ENCODE measurements at places on chromosomes 3 and 15. TPM values are rescaled to one million over a fixed set of nuclear protein-coding genes. Genes with fewer than 3 reads are reported as not detected.

GRCh38 chr15:43105077-43105736 is 631 bp downstream of the UBR1 start:
- peaks cover 2% of the 10 kb centered on the region for H3K36me3 ChIP-seq
- DNase-seq = no peak
- no peaks in the 10 kb centered on the region for H3K27me3 ChIP-seq

DNA sequence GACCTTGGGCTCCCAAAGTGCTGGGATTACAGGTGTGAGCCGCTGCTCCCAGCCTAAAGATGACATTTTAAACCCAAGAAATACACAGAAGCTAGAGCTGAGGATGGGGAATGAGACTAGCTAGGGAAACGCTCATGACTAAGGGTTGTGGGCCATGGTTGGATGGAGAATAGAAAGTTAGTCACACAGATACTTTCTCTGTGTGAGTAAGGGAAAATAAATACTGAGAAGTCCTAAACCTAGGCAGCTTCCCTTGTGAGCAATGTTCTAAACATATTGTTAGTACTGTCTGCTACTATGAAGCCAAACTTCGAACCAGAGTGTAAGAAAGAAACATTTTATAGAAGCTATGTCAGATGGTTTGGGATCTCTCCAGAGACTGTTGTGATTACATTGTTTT is 304.8 kb upstream of the STAC start:
- no peak overlapping the region for H3K27ac ChIP-seq
- no peak overlapping the region for H3K4me3 ChIP-seq
- peak; percentile 29 for DNase-seq
- no peaks in the 10 kb centered on the region for H3K4me1 ChIP-seq

DNA sequence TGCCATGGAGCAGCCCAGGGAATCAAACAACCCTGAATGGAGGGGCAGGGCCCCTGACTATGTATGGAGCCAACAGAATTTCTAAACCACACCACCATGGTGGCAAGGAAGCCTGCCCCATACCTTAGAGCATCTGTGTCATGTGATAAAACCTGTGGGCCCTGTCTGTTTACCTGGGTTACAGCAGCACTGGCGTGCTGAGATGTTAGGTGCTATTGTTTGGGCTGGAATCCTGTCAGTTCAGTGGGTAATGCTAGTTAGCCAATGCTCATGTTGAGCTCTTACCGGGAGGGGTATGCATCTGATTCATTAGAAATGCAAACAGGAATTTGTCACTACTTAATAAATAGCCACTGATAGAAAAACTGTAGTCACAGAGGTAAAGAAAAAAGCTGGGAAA is 63.5 kb upstream of the ETV5 start:
- H3K27me3 ChIP-seq = no peaks in the 10 kb centered on the region
- no peak overlapping the region for H3K27ac ChIP-seq
- no peaks in the 10 kb centered on the region for H3K36me3 ChIP-seq

GRCh38 chr3:63980830-63981498 is 42.3 kb downstream of the PSMD6 start:
- no peaks in the 10 kb centered on the region for H3K27me3 ChIP-seq
- H3K4me1 ChIP-seq = peaks cover 11% of the 10 kb centered on the region
- H3K27ac ChIP-seq = no peak overlapping the region
- H3K36me3 ChIP-seq = peaks cover 19% of the 10 kb centered on the region
- no peak for DNase-seq
- no peak overlapping the region for H3K4me3 ChIP-seq

- H3K27ac ChIP-seq = no peak overlapping the region
- no peaks in the 10 kb centered on the region for H3K36me3 ChIP-seq
- H3K4me1 ChIP-seq = no peaks in the 10 kb centered on the region
- DNase-seq = peak; percentile 23
Observed at GRCh38 chr3:152937234-152937633, 102.3 kb downstream of the P2RY1 start.

The CADPS gene
- 33.1 TPM for total RNA-seq

DNA sequence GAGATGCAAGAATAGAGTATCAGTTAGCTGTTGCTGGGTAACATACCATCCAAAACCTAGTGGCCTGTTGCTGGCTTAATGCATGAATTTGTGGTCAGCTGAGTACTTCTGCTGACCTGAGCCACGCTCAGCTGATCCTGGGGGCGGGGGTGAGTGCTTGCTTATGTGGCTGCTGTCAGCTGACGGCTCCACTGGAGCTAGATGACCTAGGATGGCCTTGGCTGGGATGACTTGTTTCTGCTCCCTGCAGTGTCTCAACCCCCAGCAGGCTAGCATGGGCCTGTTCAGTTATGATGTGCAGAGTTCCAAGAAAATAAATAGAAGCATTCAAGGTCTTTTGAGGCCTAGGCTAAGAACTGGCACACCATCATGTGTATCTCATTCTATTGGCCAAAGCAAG is 63.9 kb downstream of the FBLN2 start:
- H3K27ac ChIP-seq = no peak overlapping the region
- no peak for DNase-seq
- no peaks in the 10 kb centered on the region for H3K27me3 ChIP-seq
- no peaks in the 10 kb centered on the region for H3K36me3 ChIP-seq
- no peak overlapping the region for H3K4me3 ChIP-seq
- H3K4me1 ChIP-seq = no peaks in the 10 kb centered on the region

- no peak overlapping the region for H3K27ac ChIP-seq
- no peak for DNase-seq
- no peaks in the 10 kb centered on the region for H3K36me3 ChIP-seq
- no peaks in the 10 kb centered on the region for H3K4me1 ChIP-seq
- H3K27me3 ChIP-seq = no peaks in the 10 kb centered on the region
- no peak overlapping the region for H3K4me3 ChIP-seq
Observed at GRCh38 chr3:96370637-96371036, 443.8 kb upstream of the EPHA6 start.

The CPLX3 gene
- not detected for total RNA-seq

GRCh38 chr15:99589801-99590200 is 24.0 kb downstream of the MEF2A start:
- no peak overlapping the region for H3K4me3 ChIP-seq
- no peak for DNase-seq
- H3K4me1 ChIP-seq = no peaks in the 10 kb centered on the region
- no peaks in the 10 kb centered on the region for H3K27me3 ChIP-seq
- no peaks in the 10 kb centered on the region for H3K36me3 ChIP-seq

The GATA2 gene
- 0.83 TPM for total RNA-seq

DNA sequence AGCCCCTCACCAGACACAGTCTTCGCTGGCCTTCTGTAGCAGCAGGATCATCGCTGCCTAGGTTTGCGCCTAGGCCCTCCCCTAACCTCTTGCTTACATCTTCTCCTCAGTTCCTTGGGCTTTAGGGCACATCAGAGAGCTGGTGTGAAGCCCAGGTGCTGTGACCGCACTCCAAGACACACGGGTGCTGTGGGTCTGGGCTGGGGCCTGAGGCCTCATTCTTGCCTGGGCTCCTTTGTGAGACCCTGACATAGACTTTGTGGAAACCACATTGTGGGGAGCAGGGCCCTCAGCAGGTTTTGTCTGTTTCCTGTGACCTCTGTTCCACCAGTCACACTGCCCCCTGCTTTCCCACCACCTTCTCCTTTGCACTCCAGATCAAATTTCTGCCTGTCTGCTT is 8.0 kb downstream of the AMIGO3 start:
- peaks cover 4% of the 10 kb centered on the region for H3K36me3 ChIP-seq
- no peak overlapping the region for H3K27ac ChIP-seq
- no peak overlapping the region for H3K4me3 ChIP-seq
- no peaks in the 10 kb centered on the region for H3K27me3 ChIP-seq

The PLSCR5 gene
- not detected for total RNA-seq

- no peaks in the 10 kb centered on the region for H3K4me1 ChIP-seq
- H3K4me3 ChIP-seq = no peak overlapping the region
- no peak for DNase-seq
- no peak overlapping the region for H3K27ac ChIP-seq
Observed at GRCh38 chr3:144073698-144074097, 102.1 kb downstream of the DIPK2A start.

The SLC27A2 gene
- total RNA-seq = 0.66 TPM

- DNase-seq = peak; percentile 96
- no peak overlapping the region for H3K4me3 ChIP-seq
- H3K4me1 ChIP-seq = peaks cover 2% of the 10 kb centered on the region
Observed at GRCh38 chr3:47989981-47990440, 26.2 kb downstream of the MAP4 start.

The GABRA5 gene
- total RNA-seq = not detected

- no peak overlapping the region for H3K4me3 ChIP-seq
- no peaks in the 10 kb centered on the region for H3K36me3 ChIP-seq
- no peaks in the 10 kb centered on the region for H3K4me1 ChIP-seq
- no peaks in the 10 kb centered on the region for H3K27me3 ChIP-seq
- no peak overlapping the region for H3K27ac ChIP-seq
- DNase-seq = no peak
Observed at GRCh38 chr3:88996691-88997090, 110.7 kb upstream of the EPHA3 start.

GRCh38 chr15:55774113-55774970 is 31.4 kb upstream of the PRTG start:
- no peaks in the 10 kb centered on the region for H3K36me3 ChIP-seq
- H3K27ac ChIP-seq = no peak overlapping the region
- no peaks in the 10 kb centered on the region for H3K4me1 ChIP-seq
- no peak overlapping the region for H3K4me3 ChIP-seq
- DNase-seq = peak; percentile 27
- peaks cover 4% of the 10 kb centered on the region for H3K27me3 ChIP-seq

GRCh38 chr15:47351501-47351900 is 365.8 kb upstream of the SEMA6D start:
- no peak for DNase-seq
- no peaks in the 10 kb centered on the region for H3K36me3 ChIP-seq
- H3K4me3 ChIP-seq = no peak overlapping the region
- H3K27ac ChIP-seq = no peak overlapping the region
- H3K4me1 ChIP-seq = no peaks in the 10 kb centered on the region

GRCh38 chr15:32643907-32644445 is 2.5 kb downstream of the SCG5 start:
- H3K4me1 ChIP-seq = no peaks in the 10 kb centered on the region
- peaks cover 2% of the 10 kb centered on the region for H3K36me3 ChIP-seq
- no peak for DNase-seq
- H3K27ac ChIP-seq = no peak overlapping the region
- no peak overlapping the region for H3K4me3 ChIP-seq
- H3K27me3 ChIP-seq = no peaks in the 10 kb centered on the region

DNA sequence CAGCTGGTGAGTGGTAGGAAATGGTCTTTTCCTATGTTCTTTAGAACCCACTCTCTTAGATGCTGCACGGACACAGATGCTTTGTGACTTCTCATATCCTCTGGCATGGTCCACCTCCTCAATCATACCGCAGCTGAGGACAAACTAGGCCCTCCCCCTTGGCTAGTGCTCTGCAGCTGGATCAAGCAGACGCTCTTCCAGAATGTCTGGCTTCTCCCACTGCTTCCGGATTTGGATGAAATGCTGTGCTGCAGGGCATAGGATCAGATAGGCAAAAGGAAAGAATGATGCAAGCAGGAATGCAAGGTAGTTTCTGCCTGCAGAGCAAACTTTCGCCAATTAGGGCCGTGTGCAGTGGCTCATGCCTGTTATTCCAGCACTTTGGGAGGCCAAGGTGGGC is 75.7 kb upstream of the SLC4A7 start:
- no peaks in the 10 kb centered on the region for H3K27me3 ChIP-seq
- H3K4me3 ChIP-seq = no peak overlapping the region
- no peak overlapping the region for H3K27ac ChIP-seq
- H3K4me1 ChIP-seq = peaks cover 6% of the 10 kb centered on the region
- H3K36me3 ChIP-seq = no peaks in the 10 kb centered on the region

DNA sequence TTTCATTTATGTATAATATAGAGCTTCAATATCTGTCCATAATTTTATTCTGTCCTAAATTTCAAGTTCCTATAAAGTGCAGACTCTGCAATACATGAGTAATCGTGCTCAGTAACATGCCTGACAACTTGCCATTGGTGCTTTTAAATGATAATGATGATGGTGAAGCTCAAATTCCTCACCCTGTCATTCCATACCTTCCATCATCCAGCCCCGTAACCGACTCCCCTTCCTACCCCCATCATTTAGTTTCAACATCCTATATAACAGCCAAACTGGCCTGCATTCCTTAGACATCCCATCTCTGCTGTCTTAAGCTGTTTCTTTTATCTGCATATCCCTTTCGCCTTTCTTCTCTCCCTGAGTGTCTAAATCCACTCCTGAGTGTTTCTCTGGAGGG is 67.2 kb upstream of the DLG1 start:
- no peak for DNase-seq
- peaks cover 3% of the 10 kb centered on the region for H3K4me1 ChIP-seq
- no peak overlapping the region for H3K27ac ChIP-seq
- H3K27me3 ChIP-seq = peaks cover 13% of the 10 kb centered on the region
- no peak overlapping the region for H3K4me3 ChIP-seq
- H3K36me3 ChIP-seq = no peaks in the 10 kb centered on the region

DNA sequence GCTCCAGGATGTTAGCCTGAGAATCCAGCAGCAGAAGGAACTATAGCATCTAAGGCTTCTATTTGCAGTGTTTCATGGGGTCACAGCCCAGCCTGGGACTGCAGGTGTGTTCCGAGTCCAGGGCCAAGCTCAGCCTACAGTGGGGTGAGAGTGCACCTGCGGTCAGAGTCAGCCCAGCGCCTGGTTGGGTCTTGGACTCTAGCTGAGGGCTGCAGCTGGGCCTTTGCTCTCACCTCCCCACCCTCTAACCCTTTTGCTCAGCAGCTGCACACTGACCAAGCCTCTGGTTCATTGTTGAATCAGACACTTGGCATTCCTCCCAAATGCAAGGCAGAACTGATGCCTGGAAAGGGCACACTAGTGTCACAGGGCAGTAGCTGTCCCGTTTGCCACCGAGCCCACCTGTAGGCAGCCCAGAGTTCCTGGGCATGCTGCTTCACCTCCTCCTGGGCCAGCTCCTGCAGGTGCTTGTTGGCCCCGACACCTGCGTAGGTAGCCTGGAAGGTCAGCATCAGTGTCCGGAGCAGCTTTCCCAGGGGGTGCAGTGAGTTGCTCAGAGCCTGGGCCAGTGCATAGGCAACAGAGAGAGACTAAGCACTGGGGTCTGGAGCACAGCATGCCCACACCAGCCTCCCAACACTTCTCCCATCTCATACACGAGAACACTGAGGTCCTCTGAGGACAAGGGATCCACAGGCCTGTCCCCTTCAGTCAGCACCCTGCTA is 17.5 kb downstream of the ALS2CL start:
- peaks cover 4% of the 10 kb centered on the region for H3K4me1 ChIP-seq
- no peaks in the 10 kb centered on the region for H3K36me3 ChIP-seq
- H3K27me3 ChIP-seq = no peaks in the 10 kb centered on the region
- no peak overlapping the region for H3K4me3 ChIP-seq

The LIPH gene
- under 0.01 TPM for total RNA-seq

GRCh38 chr3:114857299-114857701 is 289.8 kb downstream of the ZBTB20 start:
- H3K27ac ChIP-seq = no peak overlapping the region
- no peak overlapping the region for H3K4me3 ChIP-seq
- no peaks in the 10 kb centered on the region for H3K4me1 ChIP-seq
- no peak for DNase-seq
- no peaks in the 10 kb centered on the region for H3K27me3 ChIP-seq
- no peaks in the 10 kb centered on the region for H3K36me3 ChIP-seq

The GRIP2 gene
- total RNA-seq = under 0.01 TPM

Measured in fibroblast of lung (primary cell).